GM12891 (cell line): ENCODE measurements at places on chromosomes 2 and 18.

GRCh38 chr2:43701111-43701510 lies 24.9 kb upstream of the C1GALT1C1L start:
- no peak for DNase-seq

DNA sequence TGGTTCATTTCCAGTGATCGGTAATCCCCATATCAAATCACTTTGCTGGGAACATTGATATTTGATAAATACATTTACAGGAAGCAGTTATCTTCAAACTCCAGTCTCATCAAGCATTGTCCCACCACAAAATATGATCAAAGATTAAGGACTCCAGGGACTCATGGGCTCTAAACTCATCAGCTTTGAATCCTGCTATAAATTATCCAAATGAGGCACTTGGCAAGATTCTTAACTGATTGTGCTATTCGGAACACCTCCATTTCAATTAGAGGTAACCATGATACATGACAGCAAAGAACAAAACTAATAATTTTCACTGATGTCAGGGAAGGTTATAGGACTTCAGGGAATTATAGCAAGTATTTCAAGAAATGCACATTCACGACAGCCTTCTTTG lies 1088.1 kb upstream of the PIK3C3 start:
- no peak for DNase-seq

DNA sequence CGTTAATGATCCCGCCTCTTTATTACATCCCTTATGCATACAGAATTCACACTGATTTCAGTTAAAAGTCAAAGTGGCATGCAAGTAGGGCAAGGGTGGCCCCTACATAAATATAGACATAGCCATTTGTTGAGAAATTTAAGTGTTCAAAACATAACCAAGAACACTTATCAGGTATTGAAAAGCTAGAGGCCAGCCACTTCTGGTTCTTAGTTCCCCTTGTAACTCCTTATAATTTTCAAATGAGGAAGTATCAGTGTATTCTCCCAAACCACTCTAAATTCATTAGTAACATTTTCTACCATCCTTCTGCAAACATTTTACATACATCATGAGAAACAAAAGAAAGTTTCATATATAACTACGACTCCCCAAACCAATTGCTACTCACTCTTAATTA lies 5.8 kb upstream of the ARL5A start:
- DNase-seq = no peak

DNA sequence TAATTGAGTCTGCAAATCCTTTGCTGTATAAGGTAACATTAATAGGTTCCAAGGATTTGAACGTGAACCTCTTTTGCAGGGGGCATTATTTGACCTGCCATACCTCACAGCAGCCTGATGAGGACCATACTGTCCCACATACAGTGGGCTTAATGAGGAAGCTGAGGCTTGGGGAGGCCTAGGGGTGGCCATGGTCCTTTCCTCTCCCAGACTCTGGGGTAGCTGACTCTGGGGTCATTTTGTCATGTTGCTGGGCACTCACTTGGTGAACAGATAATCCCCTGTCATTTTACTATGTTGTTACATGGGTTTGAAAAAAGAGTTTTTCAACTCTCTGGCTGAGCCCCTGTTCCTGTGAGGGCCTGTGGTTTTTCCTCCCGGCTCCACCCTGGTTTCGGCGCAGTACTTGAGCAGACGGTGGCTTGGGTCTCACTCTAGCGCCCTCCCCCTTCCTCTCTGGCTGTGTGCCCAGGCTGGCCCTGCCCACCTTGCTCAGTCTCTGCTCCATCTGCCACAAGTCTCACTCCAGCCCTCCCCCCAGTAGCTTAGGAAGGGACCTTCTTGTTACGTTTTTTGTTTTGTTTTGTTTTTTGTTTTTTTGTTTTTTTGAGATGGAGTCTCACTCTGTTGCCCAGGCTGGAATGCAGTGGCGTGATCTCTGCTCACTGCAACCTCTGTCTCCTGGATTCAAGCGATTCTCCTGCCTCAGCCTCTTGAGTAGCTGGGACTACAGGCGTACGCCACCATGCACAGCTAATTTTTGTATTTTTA lies 21.0 kb downstream of the INPP4A start:
- no peak for DNase-seq

- DNase-seq = no peak
These were observed 183.3 kb upstream of the HDAC4 start for GRCh38 chr2:239583879-239584859.

GRCh38 chr2:238278626-238279323 lies 9.6 kb downstream of the PER2 start:
- no peak for DNase-seq

DNA sequence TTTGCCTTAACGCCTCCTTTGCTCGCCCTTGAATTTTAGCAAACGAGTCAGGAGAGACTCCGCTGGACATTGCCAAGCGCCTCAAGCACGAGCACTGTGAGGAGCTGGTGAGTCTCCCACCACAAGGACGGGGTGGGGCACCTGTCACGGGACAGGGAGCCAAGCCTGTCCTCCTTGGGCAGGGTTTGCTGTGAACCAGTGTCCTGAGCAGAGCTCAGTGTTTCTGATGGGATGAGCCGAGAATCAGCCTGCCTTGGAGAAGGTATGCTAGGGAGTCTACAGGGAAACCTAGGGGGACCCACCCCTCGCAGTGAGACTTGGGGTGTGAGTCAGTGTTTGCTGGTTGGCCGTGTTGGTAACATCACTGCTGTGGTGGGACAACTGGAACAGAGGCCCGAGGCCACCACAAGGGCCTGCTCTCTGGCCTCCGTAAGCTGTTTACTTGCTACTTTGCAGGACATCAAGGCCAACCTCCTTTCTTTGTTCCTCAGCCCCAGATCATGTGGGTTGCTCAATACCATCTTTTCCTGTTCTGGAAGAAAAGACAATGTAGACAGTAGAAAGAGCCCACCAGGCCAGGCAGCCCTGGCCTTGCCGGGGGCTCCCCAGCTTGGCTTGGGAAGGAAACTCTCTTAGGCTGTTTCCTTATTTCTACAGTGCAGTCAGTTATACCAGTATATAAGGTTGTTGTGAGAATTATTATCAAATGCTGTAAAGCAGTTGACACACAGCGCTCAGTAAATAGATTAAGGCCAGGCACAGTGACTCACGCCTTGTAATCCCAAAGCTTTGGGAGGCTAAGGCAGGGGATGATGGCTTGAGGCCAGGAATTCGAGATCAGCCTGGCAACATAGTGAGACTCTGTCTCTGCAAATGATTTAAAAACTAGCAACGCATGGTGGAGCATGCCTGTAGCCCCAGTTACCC lies 42.4 kb downstream of the ITGB1BP1 start:
- DNase-seq = no peak
